ENCODE measurements at places on chromosomes 13 and 19. TPM values are rescaled to one million over a fixed set of nuclear protein-coding genes. Genes with fewer than 3 reads are reported as not detected.

Gene PNMA8A
- total RNA-seq = not detected

Gene ATP1A3
- 3.2 TPM for total RNA-seq

Gene KCNJ14
- 2.0 TPM for total RNA-seq

DNA sequence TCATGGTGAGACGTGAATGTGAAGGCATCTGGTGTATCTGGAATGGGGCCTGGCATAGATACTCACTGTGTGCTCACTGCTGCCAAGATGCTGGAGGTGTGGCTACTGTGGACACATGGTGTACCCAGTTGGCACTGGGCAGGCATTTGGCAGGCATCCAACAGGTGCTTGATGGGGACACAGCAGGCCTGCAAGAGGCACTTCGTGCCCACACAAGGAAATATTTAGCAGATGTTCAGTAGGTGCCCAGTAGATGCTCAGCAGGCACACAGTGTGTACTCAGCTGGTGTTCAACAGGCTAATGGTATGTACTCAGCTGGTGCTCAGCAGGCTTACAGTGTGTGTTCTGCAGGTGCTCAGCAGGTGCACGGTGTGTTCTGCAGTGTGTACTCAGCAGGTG is 14.2 kb downstream of the CRTC1 start:
- H3K4me1 ChIP-seq = peaks cover 43% of the 10 kb centered on the region
- no peak for DNase-seq
- H3K4me3 ChIP-seq = no peak overlapping the region
- no peaks in the 10 kb centered on the region for H3K36me3 ChIP-seq
- peak overlapping the region; percentile 19 for H3K27ac ChIP-seq
- no peaks in the 10 kb centered on the region for H3K27me3 ChIP-seq

DNA sequence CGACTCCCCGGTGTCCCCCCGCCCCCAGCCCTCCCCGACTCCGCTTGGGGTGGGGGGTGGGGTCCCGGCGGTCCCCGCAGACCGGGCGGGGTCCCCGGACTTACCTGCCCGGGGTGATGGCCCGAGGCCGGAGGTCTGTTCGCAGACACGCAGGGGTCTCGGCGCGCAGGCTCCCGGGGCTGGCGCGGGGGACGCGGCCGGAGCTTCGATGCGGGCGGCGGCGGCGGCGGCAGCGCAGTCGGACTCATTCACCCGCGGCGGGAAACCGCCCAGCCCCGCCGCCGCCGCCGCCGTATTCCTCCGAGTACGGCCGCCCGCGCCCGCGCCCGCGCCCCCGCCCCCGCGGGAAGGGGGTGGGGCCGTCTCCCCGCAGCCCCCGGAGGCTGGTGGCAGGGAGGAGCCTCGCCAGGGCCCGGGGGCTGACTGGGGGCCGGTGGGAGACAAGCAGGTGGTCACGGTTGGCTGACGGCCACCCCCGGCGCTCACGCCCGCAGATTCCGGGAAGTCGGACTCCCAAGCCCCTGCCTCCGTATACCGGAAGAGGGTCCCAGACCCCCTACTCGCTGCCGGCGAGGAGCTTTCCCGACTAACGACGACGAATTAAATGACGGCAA is at the start of gene C2CD4C:
TSS of gene C2CD4C (minus strand) at position 246 of the 614 bp plus-strand sequence. CDS start 786 bp downstream, outside the sequence.
- H3K4me3 ChIP-seq = peak within 1 kb of the TSS; percentile 35
- no peak within 1 kb of the TSS for H3K27ac ChIP-seq
- no peaks in the 10 kb centered on the region for H3K36me3 ChIP-seq
- H3K27me3 ChIP-seq = peaks cover 47% of the 10 kb centered on the region
- H3K4me1 ChIP-seq = peaks cover 23% of the 10 kb centered on the region

Gene SLC5A5
- 1.6 TPM for total RNA-seq

- no peak for DNase-seq
- no peaks in the 10 kb centered on the region for H3K4me1 ChIP-seq
- H3K4me3 ChIP-seq = no peak overlapping the region
- H3K27ac ChIP-seq = no peak overlapping the region
- H3K36me3 ChIP-seq = no peaks in the 10 kb centered on the region
- no peaks in the 10 kb centered on the region for H3K27me3 ChIP-seq
These were observed 1025.3 kb downstream of the EFNB2 start for GRCh38 chr13:105509981-105510762.
